Lower lobe of right lung (tissue), 2 donors: ENCODE measurements at places on chromosomes 16 and 17. TPM values are rescaled to one million over a fixed set of nuclear protein-coding genes. Genes with fewer than 3 reads are reported as not detected.

GRCh38 chr17:74417178-74418045, 14.5 kb upstream of the GPRC5C start:
- no peaks in the 10 kb centered on the region for H3K4me1 ChIP-seq
- no peaks in the 10 kb centered on the region for H3K36me3 ChIP-seq
- no peaks in the 10 kb centered on the region for H3K27me3 ChIP-seq
- H3K4me3 ChIP-seq = no peak overlapping the region
- no peak overlapping the region for H3K27ac ChIP-seq
- no peak for DNase-seq

- peaks cover 4% of the 10 kb centered on the region for H3K36me3 ChIP-seq
- no peak overlapping the region for H3K4me3 ChIP-seq
- no peak overlapping the region for H3K27ac ChIP-seq
Measured at GRCh38 chr16:71709229-71709781, 15.2 kb downstream of the PHLPP2 start.

- DNase-seq = no peak
- H3K4me1 ChIP-seq = peaks cover 23% of the 10 kb centered on the region
- H3K27me3 ChIP-seq = no peaks in the 10 kb centered on the region
- H3K27ac ChIP-seq = no peak overlapping the region
- H3K4me3 ChIP-seq = no peak overlapping the region
Measured at GRCh38 chr17:80000981-80001775, 34.5 kb downstream of the TBC1D16 start.

- H3K27me3 ChIP-seq = no peaks in the 10 kb centered on the region
- no peak for DNase-seq
- no peaks in the 10 kb centered on the region for H3K36me3 ChIP-seq
- no peak overlapping the region for H3K4me3 ChIP-seq
Measured at GRCh38 chr16:13157082-13157481, 255.7 kb downstream of the SHISA9 start.

DNA sequence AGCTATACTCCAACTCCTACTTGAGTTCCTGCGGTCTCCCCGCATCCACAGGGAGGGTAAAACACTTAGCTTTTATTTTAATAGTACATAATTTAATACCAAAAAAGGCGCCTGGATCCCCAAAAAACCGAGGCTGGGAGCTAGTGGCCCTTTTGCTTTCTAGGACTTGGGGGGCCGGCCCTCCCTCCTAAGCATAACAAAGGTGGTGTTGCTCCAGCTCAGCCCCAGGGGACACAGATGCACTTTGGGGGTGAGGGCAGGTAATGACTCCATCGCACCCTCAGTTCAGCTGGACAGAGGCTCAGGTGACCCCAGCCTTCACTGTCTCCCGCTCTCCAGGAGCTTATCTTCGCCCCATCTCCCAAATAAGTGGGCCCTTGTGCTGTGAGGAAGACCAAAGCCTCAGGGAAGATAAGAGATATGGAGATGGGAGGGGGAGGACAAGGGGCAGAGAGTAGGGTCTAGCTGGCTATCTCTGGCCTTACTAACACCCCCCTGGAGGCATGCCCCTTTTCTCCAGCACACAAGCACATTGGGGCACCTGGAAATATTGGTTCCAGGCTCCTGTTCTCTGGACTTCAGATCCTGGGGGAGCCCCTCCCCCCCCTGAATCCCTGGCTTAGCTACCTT, 2.8 kb upstream of the NHERF1 start:
- H3K27me3 ChIP-seq = peaks cover 5% of the 10 kb centered on the region
- peak; percentile 32 for DNase-seq
- no peaks in the 10 kb centered on the region for H3K36me3 ChIP-seq
- peak overlapping the region; percentile 76 for H3K27ac ChIP-seq

- no peak overlapping the region for H3K27ac ChIP-seq
- no peaks in the 10 kb centered on the region for H3K27me3 ChIP-seq
- H3K4me3 ChIP-seq = no peak overlapping the region
Measured at GRCh38 chr16:56311208-56312027, 113.9 kb downstream of the AMFR start.

DNA sequence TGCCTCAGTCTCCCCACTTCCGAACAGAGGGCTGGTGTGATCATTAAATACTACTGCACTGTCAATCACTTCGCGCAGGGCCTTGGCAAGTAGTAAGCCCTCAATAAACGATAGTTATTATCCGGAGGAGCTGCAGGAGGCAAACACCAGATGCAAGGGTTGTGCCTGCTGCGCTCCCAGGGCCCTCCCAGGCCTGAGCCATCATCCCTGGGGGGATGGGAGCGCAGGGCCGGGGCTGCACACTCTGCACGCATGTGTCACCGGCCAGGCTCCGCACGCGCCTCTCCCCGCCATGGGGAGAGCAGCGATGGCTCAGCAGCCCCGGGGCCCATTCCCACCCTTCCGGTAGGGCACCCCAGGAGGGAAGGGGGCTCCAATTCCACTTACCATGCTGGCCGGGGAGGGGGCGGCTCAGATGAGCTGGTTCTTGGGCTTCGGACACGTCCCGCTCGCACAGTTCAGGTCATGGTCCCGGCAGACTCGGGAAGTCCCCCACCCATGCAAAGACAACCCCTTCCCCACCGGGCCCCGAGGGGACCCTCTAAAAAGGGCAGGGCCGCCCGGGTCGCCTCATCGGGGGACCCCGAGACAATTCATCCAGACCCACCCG, 681 bp downstream of the XPO6 start:
- DNase-seq = peak; percentile 78
- H3K27me3 ChIP-seq = no peaks in the 10 kb centered on the region
- H3K4me1 ChIP-seq = peaks cover 36% of the 10 kb centered on the region
- H3K4me3 ChIP-seq = peak overlapping the region; percentile 88

- no peak overlapping the region for H3K4me3 ChIP-seq
- DNase-seq = no peak
- no peaks in the 10 kb centered on the region for H3K27me3 ChIP-seq
- H3K27ac ChIP-seq = peak overlapping the region; percentile 56
- H3K36me3 ChIP-seq = no peaks in the 10 kb centered on the region
Measured at GRCh38 chr17:726271-726919, 6.0 kb upstream of the TLCD3A start.

GRCh38 chr17:34313164-34313563, 6.1 kb upstream of the CCL8 start:
- H3K4me3 ChIP-seq = no peak overlapping the region
- peaks cover 18% of the 10 kb centered on the region for H3K4me1 ChIP-seq
- no peaks in the 10 kb centered on the region for H3K27me3 ChIP-seq
- no peak for DNase-seq

GRCh38 chr17:6473128-6473767, 29.0 kb downstream of the PIMREG start:
- H3K36me3 ChIP-seq = no peaks in the 10 kb centered on the region
- no peaks in the 10 kb centered on the region for H3K27me3 ChIP-seq
- DNase-seq = peak; percentile 86
- no peak overlapping the region for H3K4me3 ChIP-seq
- no peaks in the 10 kb centered on the region for H3K4me1 ChIP-seq

DNA sequence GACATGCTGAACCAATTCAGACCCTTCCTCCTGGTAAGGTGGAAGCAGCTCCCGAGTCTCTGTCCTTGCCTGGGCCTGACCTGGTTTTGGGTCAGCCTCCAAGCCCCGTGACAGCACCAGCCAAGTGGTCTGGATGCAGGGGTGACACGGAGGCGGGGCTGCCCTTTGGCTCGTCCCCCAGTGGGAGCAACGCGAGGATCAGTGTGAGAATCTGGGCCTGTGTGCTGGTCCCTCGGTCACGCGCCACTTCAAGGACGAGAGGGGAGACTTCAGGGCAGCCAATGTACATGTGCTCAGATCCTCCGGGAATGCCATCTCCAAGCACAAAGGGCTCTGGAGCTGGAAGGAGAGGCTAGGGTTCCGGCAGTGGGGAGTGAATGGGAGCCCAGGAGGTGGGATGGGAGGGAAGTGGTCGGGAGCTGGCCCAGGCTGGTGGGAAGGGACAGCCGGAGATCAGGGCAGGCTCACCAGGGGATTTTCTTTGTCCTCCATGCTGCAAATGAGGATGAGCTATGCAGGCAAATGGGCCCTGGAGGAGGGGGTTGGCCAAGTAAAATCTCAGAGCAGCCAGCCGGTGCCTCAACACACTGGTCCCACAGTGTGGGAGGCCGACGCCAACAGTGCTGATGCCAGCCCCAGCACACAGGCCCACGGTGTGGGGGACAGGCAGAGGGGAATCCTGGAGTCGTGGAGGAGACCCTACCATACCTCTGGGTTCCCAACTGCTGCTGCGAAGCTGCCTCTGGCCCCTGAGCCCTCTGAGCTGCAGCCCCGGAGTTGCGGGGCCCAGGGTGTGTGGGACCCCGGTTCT, 4.2 kb upstream of the NDRG4 start:
- H3K27me3 ChIP-seq = peaks cover 18% of the 10 kb centered on the region
- no peak overlapping the region for H3K27ac ChIP-seq
- no peak overlapping the region for H3K4me3 ChIP-seq
- no peak for DNase-seq
- H3K36me3 ChIP-seq = no peaks in the 10 kb centered on the region

GRCh38 chr16:88807626-88808453, 3.9 kb downstream of the APRT start:
- peaks cover 14% of the 10 kb centered on the region for H3K36me3 ChIP-seq
- no peaks in the 10 kb centered on the region for H3K27me3 ChIP-seq
- no peak for DNase-seq
- H3K27ac ChIP-seq = no peak overlapping the region
- H3K4me3 ChIP-seq = no peak overlapping the region

DNA sequence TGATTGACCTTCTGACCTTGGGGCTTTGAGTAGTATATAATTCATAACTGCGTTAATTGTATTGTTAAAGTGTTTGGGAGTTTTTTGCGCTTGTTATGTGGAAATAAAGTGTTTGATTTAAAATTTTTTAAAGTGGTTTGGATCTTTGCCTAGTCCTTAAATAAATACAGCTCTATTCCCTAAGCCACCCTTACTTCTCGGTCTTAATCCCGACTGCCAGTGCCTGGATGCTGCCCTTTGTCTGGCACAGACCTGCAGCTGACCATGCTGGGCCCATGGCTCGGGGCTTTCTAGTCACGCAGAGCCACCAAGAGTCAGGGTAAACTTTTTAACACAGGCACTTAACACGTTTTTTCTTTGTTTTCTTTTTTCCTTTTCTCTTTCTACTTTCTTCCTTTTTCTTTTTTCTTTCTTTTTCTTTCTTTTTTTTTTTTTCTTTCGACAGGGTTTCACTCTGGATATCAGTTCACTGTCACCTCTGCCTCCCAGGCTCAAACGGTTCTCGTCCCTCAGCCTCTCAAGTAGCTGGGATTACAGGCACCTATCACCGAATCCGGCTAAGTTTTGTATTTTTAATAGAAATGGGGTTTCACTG, 19.6 kb upstream of the SLC5A11 start:
- no peaks in the 10 kb centered on the region for H3K27me3 ChIP-seq
- no peaks in the 10 kb centered on the region for H3K4me1 ChIP-seq
- no peak overlapping the region for H3K4me3 ChIP-seq
- no peak overlapping the region for H3K27ac ChIP-seq

KRTAP4-3 gene
- total RNA-seq = not detected

OVCA2 gene
- 20.3 TPM for total RNA-seq

TTC19 gene
- 36.0 TPM for total RNA-seq

CHMP1A gene
- total RNA-seq = 70.4 TPM

KRTAP1-1 gene
- not detected for total RNA-seq
